Stimulated activated CD8-positive, alpha-beta memory T cell treated with anti-CD3 and anti-CD28 coated beads, Interleukin-15, amount 100 ng/mL, for 48 hours (primary cell): ENCODE measurements at places on chromosomes 16 and 17.

DNA sequence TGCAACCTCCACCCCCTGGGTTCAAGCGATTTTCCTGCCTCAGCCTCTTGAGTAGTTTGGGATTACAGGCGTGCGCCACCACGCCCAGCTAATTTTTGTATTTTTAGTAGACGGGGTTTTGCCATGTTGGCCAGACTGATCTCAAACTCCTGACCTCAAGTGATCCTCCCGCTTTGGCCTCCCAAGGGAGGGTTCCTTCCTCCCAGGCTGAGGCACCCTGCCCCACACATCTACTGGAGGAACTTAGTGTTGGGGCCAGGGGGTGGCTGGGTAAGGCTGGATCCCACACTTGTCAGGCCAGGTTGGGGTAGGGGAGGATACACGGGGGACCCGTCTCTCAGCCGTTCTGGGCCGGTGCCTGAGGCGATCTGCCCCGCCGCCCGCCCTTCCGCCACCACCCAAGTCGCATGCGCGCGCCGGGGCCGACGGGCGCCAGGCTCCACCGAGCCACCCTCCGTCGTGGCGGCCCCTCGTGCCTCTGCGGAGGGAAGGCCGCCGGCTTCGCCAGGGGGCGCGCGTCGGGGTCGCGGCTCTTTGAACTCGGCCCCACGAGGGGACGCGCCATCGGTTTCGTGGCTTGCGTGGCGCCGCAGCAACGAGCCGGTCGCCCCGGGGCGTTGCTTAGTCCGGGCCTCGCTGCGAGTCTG is 15.9 kb downstream of the GRB7 start:
- DNase-seq: peak; percentile 52

DNA sequence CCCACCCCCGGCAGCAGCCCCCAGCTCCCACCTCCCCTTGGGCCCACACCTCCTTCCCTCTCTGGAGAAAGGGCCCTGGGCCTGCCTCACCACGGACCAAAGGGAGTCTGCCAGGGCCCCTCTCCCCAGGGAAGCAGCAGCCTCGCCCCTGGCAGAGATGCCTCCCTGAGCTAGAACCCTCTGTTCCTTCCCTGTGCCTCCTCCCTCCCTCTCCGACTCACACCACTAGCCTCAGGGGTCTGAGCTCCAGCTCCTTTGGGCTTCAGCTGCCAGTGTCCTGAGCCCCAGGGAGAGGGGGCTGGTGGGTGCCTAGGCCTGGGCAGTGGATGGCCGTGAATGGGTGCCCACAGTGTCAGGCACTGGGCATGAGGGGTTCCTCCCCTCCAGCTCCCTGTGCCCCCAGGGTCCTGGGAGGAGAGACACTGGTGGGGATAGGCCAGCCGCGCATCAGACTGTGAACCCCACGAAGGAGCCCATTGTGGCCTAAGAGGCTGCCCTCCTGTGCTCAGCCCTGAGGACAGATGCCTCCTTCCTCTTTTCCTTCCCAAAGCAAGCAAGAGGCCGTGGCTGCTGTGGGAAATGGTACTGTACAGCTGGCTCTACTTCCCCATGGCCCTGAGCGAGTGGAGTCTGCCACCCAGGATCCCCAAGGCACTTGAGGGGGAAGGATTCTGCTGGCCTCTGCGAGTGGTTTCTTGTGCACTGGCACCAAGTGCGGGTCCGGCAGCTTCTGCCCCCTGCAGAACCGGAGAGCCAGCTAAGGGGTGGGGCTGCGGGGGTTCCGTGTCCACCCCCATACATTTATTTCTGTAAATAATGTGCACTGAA is 20.7 kb downstream of the MMP15 start:
- DNase-seq: no peak

DNA sequence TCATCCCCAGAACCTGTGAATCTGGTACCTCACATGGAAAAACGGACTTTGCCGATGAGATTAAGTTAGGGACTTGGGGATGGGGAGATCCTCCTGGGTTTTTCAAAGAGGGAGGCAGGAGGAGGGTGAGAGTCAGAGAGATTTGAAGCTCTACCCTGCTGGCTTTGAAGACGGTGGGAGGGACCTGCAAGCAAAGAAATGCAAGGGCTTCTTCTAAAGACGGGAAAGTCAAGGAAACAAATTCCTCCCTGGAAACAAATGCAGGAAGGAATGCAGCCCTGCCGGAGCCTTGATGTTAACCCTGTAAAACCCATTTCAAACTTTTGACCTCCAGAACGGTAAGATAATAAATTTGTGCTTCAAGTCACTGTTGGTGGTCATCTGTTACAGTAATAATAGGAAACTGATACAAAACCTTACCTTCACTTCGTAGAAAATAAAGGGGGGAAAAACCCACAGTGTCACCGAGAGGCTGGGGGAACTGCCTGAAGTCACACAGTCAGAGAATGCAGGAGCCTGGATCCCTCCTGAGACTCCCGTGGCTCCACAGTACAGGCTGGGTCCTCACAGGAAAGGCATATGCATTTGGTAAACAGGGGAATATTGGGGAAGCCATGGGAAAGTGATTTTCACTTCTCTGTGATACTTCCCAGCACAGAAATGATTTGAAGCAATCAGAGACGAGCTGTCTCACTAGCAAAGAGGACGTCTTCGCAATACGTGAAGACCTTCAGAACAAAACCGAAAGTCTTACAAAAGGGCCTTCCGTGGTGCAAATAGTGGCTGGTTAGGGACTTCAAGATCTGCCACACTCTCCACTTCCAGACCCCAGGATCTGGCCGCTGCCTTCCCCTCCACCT is 58.9 kb upstream of the CLEC3A start:
- DNase-seq: no peak

- no peak for DNase-seq
Measured at GRCh38 chr16:56367764-56368163, 57.6 kb downstream of the AMFR start.

DNA sequence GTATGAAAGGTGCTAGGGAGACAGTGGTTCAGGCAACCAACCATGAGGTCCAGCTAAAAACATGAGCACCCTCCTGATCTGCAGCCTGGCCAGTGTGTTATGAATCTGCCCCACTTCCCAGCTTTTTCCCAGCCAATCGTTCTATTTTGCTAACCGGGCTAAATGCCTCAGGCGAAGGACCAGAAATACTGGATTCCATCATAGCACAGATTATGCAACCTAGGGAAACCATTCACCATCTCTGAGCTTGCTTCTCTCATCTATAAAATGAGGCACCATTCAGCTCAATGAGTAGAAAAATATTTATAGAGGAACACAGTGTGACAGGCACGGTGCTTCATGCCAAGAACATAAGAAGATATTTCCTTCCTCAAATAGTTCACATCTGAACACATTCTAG is 45.2 kb upstream of the NUDT7 start:
- DNase-seq: no peak
